ENCODE measurements at places on chromosomes 7 and 10.

DNA sequence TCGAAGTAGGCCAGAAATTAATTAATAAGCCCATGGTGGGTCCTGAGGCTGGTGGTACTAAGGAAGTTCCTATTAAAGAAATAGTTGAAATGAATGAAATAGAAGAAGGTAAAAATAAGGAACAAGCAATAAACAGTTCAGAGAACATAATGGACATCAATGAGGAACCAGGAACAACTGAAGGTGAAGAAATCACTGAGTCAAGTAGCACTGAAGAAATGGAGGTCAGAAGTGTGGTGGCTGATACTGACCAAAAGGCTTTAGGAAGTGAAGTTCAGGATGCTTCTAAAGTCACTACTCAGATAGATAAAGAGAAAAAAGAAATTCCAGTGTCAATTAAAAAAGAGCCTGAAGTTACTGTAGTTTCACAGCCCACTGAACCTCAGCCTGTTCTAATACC, 36.0 kb downstream of the SLK start:
- DNase-seq = no peak

DNA sequence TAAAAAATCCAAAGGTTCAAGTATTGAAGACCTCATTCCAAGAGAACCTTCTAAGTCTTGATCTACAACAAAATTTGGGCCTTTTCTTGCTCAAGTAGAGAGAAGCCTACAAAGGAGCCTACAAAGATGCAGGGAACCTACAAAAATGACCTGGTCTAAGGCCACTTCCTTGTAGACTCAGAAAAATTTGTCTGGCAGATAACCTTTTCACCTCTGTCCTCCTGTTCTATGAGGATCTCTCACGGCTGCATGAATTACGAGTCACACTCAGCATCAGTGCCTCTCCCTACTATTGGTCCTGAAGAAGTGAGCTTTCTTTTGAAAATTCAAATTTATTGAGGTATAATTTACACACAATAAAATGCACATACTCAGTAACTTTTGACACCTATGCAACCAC, 29.3 kb downstream of the CCNJ start:
- DNase-seq = peak; percentile 79

GRCh38 chr10:62529396-62529795, 155.2 kb downstream of the ZNF365 start:
- no peak for DNase-seq

- DNase-seq = peak; percentile 3
Measured at GRCh38 chr7:93374345-93374940, 142.3 kb downstream of the VPS50 start.

- no peak for DNase-seq
Measured at GRCh38 chr7:25388681-25389080, 160.4 kb upstream of the NPVF start.

- DNase-seq = peak; percentile 69
Measured at GRCh38 chr10:30435073-30435422, 1.1 kb downstream of the MAP3K8 start.

DNA sequence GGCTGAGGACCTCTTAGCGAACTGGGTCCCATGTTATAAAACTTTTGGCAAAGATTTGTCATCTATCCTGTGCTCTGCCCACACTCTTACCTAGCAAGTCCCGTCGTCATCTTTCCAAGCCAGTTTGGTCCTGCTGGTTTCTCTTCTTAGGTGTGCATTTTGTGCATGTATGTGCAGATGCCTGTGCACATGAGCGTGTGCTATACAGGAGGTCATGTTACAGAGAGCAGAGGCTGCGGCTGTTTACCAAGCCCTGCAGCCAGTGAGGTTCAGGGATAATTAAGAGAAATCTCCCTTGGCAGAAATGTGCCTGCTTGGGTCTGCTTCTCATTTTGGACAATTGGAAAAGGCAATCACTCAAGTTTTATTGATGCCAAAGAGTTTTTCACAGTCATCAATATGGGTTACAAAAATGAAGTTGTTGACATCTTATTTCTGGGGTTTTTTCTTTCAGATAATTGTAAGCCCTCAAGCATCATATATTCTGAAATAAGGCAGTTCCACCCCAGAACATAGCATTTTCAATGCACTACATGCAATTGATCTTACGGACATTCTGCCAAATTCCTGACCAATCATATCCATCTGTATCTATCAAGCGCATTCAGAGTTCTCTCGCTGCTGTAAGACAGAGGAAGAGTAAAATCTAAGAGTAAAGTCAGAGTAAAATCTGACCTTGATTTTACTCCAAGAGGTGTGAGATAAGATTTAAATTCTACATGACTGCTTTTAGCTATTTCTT, 361.4 kb upstream of the ZNF32 start:
- DNase-seq = no peak

DNA sequence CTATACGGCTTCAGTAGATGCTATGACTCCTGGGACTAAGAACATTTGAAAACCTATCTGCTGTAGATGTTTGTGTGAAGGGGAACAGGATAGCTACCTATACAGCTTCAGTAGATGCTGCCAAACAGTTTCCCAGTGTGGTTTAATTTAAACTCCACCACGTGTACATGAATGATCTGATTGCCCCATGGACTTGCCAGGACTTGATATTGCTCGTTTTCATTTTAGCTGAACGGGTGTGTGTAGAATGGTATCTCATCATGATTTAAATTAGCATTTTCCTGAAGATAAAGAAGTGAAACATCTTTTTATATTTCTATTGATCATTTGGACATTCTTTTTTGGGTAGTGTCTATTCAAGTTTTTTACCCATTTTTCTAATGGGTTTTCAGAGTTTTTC, 77.8 kb upstream of the PIP4K2A start:
- no peak for DNase-seq

GRCh38 chr10:125062914-125063230, 97.5 kb downstream of the CTBP2 start:
- no peak for DNase-seq

GRCh38 chr10:24777196-24777595, 53.5 kb upstream of the ARHGAP21 start:
- DNase-seq = no peak

DNA sequence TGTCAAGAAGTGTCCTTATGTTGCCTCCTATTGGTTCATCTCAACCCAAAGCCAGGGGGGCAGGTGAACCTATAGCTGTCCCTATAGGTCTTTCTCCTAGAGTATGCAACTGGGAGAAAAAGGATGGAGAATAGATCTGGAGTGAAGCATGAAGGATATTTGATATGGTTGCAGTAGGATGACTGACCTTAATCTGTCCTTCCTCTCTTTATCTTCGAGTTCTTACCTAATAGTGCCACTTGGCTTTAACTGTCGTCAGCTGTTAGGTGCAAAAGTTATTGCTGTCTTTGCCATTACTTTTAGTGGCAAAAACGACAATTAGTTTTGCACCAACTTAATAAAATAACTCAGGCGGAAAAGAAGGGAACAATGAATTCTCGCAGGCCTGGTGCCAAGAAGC, 196.0 kb downstream of the GALNT17 start:
- DNase-seq = no peak

GRCh38 chr7:44071726-44072363, 6.5 kb upstream of the PGAM2 start:
- no peak for DNase-seq

Measured in trophoblast cell (in vitro differentiated cells and primary cell).